ENCODE measurements at places on chromosomes 2 and 18.

GRCh38 chr2:10845640-10846039, 33.1 kb upstream of the PDIA6 start:
- DNase-seq: no peak

GRCh38 chr2:202251494-202251893, 13.1 kb upstream of the SUMO1 start:
- DNase-seq: no peak

GRCh38 chr2:9018109-9018508, 14.6 kb upstream of the MBOAT2 start:
- no peak for DNase-seq

- DNase-seq: no peak
Measured at GRCh38 chr2:85698880-85699254, 4.7 kb downstream of the GNLY start.

DNA sequence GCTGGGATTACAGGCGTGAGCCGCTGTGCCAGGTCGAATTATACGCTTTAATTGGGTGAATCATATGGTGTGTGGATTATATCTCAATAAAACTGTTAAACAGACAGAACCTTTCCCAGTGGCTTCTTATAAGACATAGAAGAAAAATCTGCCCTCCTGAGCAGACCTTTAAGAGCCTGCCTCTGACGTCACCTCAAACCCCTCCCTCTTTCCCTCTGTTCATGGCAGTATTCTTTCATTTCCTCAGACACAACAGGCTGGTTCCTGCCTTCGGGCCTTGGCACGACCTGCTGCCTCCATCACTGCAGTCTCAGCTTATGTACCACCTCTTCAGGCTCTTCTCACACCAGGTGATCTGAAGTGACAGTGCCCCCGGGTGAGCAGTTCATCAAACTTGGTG, 14.0 kb upstream of the PDIA6 start:
- DNase-seq: no peak

GRCh38 chr2:18214936-18215335, 336.5 kb downstream of the KCNS3 start:
- DNase-seq: no peak

- DNase-seq: no peak
Measured at GRCh38 chr2:187462839-187463238, 14.8 kb upstream of the CALCRL start.

DNA sequence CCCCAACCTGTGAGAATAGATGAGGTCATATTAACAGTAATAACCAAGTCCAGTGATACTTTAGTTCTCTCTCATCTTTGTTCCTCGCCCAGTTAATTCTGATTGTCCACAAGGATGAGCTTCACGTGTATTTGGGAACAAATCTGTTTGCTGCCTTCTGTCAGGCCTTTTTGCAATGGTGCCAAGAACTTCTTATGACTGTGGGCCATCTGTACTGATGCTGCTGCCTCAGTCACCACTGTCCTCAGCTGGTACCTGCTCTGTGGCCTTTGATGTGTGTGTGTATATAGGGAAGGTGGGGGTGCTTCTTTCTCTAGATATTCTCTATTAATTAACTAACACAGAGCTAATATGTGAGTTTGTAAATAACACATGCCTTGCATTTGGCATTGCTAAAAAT, 392.9 kb downstream of the TGIF1 start:
- no peak for DNase-seq

DNA sequence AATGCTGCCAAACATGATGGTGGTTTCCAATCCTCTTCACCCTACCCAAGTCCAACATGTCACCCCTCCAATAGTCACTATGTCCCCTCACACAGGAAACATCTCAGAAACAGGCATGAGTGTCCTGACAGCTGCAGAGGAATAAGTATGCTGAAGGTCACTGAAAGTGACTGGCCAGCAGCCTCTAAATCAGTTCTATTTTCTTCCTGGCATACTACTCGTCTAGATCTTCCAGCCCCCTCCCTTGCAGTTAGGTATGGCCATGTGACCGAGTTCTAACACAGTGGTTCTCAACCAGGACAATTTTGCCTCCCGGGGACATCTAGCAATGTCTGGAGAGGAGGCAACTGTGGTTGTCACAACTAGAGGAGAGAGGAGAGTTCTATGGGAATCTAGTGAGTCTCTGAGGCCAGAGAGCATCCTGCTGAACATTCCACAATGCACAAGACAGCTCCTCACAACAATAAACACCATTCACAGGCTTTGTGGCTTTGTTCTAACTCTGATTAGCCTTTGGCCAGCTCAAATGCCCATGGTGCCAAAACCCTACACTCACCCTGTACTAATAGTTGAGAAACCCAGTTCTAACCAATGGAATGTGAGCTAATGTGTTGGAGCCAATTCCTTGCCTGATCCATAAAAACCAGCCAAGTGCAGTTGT, 12.6 kb upstream of the ID2 start:
- no peak for DNase-seq

GRCh38 chr2:52659546-52659945, 1108.1 kb upstream of the CHAC2 start:
- no peak for DNase-seq

GRCh38 chr18:48412339-48412929, 3.3 kb upstream of the ZBTB7C start:
- DNase-seq: peak; percentile 40

DNA sequence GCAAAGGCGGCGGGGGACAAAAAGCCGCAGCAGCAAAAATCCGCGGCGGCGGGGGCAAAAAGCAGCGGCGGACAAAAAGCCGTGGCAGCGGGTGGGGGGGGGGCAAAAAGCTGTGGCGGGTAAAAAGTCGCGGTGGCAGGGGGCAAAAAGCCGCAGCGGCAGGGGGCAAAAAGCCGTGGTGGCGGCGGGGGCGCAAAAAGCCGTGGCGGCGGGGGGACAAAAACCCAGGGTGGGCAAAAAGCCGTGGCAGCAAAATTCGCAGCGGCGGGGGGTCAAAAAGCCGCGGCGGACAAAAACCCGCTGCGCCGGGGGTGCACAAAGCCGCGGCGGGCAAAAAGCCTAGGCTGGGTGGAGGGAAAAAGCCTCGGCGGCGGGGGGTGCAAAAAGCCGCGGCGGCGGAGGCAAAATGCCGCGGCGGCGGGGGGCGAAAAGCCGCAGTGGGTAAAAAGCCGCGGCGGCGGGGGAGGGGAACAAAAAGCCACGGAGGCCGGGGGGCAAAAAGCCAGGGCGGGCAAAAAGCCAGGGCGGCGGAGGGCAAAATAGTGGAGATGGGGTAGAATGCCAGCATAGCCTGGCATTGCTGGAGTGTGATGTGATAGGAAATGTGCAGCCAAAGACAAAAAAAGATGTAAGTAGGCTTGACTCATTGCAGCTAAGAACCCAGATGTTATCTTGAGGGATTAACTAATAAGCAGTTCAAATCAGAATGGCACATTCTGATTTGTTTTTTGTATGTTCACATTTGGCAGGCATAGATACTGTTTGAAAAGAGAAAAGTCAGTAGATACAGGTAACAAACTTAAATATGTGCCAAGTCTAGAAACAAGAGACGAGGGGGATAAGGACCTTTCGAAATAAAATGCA, 1076.3 kb downstream of the RPIA start:
- peak; percentile 19 for DNase-seq

DNA sequence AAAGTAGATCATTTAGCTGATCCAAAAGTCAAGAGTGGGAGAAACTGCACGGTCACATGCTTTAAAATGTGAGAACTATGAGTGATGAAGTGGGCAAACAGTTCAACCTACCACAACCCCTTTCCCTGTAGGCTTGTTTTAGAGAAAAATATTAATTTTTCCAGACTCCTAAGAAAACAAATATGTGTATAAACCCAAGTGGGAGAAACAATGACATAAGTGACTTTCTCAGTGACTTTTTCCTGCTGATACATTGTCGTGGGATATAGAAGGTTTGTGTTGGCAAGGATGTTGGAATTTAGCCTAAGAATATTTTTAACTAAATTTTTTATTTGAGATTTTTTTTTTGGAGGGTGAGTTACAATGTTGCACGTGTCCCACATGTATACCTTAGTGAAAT, 321.7 kb downstream of the FIGN start:
- DNase-seq: no peak

DNA sequence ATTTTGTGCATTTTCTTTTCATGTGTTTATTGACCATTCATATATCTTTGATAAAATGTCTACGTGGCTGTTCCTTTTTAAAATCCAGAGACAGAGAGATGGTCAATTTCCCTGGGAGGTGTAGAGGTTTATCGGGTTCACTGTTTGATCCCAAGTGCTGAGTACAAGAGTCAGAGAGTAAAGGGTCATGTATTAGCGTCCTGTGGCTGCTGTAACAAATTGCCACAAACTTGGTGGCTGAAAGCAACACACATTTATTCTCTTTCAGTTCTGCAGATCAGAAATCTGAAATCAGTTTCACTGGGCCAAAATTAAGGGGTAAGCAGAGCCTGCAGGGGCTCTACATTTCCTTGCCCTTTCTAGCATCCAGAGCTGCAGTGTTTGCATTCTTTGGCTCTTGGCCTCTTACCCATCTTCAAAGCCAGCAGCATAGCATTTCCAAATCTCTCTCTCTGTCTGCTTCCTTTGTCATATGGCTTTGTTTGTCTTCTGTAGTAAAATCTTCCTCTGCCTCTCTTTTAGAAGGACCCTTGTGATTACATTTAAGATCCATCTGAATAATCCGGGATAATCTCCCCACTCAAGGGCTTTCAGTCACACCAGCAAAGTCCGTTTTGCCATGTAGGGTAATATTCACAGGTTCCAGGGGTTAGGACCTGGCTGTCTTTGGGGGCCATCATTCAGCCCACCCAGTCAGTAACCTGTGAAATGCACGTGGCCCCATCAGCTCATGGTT, 49.9 kb downstream of the TMEM17 start:
- no peak for DNase-seq

- DNase-seq: no peak
Measured at GRCh38 chr2:148042219-148042618, 21.3 kb downstream of the MBD5 start.

- no peak for DNase-seq
Measured at GRCh38 chr2:236308855-236309668, 44.9 kb upstream of the ASB18 start.

DNA sequence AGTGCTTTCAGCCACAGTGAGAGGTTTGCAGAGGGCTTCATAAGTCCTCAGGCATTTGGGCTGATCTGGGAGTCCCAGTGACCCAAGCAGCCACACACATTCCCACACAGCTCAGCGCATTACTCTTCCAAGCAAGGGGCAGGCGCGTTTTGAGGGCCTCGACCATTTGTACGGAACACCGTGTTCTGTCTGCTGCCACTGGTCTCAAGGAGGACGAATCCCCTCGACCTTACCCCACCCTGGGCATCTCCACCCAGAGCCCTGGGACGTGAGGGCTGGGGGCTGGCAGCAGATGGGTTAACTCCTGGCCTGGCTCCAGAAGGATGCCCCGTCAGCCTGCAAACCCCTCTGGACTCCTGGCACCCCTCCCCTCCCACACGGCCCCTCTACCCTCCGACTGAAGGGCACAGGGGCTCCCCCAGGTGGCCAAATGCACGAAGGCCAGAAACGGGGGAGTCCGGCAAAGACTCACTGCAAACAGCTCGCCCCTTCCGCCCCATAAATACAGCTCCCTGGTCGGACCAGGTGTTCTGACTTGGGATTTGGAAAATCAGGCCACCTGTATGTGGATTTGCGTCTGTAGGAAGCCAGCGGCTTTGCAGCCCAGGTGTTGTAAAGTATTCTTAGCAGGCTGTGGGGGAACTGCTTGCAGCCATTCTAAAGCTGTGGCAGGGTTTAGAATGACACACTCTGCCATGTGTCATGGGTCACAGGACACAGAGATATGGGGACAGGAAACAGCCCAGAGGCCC, 33.6 kb upstream of the PTMA start:
- peak; percentile 56 for DNase-seq

DNA sequence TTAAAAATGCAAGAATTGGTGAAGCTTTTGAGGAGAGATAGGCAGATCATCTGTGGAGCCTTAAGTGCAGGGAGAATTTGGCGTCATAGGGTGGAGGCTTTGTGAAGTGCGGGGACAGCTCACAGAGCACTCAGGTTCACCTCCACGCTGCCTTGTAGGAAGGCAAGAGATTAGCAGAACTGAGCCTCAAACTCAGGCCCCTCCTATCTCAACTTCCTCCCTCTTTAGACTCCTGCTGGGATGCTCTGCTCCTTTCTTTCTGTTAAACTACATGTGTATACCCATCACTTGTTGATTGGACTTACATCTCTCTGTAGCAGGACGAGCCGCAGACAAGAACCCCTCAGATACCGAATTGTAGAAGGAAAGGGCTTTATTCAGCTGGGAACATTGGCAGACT, 422.2 kb downstream of the SETBP1 start:
- DNase-seq: no peak

- no peak for DNase-seq
Measured at GRCh38 chr2:2909086-2910035, 468.3 kb downstream of the EIPR1 start.

DNA sequence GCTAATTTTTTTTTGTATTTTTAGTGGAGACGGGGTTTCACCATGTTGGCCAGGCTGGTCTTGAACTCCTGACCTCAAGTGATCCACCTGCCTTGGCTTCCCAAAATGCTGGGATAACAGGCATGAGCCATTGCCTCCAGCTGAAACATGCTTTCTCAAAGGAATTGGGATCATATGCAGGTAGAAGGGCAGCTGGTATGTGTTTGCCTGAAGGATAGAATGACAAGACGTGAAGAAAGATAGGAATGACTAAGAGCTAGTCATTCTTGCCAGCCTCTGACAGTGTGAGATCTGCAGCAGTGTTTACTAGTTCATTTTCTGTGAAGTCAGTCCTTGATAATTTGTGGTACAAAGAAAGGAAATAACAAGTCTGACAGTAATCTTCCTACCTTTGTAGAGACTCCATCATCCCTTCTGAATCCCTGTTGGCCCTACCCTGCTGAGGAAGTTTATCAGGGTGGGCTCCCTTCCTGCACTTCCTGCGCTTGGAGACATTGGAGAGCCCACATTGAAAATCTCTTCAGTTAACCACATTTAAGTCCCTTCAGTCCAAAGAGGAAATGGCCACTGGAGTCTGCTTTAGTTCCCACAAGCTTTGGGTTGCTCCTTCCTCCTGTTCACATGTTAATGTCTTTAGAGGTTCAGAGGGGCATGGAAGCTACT, 14.7 kb downstream of the CFLAR start:
- DNase-seq: no peak

GRCh38 chr18:75009296-75009695, 199.6 kb downstream of the PTGR3 start:
- DNase-seq: no peak

DNA sequence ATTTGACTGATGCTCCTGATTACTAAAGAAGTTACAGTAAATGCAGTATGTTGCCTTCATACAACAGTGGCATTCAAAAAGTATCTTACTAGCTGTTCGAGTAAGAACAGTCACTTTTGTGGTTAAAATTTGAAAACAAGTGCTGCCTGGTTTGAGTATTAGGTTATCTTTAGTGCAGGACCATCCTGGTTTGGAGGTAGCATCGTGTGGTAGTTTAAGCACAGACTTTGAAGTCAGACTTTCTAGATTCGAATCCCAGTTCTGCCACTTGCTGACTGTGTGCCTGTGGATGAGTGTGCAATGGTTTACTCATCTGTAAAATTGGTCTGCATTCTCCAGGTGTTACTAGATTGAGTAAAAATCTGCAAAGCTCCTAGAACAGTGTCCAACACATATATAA, 96.8 kb downstream of the SGPP2 start:
- DNase-seq: no peak

- no peak for DNase-seq
Measured at GRCh38 chr18:34709104-34709503, 994 bp upstream of the DTNA start.

GRCh38 chr2:215900843-215901242, 112.5 kb downstream of the MREG start:
- no peak for DNase-seq

All from urothelium cell line (cell line).